ENCODE measurements at places on chromosomes 5 and 9.

DNA sequence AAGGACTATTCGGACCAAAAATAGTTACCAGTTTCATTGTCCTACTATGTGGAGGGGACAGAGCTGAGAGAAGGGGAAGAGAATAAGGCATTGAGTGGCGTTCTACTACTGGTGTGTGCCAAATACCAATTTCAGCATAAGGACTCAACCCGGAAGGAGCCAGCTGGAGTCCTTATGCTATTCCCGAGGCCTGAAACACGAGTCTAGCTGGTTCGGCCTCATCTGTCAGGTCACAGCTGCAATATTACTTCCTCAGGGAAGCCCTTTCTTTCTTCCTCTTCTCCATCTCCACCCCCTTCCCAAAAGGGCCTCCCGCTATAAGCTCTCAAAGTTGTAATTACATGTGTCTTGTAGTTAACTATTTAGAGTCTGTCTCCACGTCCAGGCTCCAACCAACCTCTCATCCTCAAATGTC is 20.5 kb upstream of the FER start:
- DNase-seq: no peak

DNA sequence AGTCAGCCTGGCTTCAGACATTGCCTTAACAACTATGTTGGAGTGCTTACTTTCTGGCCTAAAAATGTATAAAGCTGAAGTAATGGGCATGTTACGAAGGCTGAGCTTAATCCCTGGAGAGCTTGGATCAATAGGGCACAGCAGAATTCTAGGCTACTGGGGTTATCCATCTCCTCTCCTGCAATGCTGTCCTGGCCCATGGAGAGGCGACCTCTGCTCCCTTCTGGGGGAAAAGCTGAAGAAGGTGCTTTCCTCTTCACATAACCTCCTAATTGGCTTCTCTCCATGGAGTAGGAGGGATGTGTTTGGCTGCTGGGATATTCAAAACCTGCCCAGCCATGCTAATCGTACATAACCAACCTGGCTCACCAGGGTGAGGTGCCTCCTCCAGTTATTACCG is 403.5 kb downstream of the DMRT2 start:
- DNase-seq: no peak

DNA sequence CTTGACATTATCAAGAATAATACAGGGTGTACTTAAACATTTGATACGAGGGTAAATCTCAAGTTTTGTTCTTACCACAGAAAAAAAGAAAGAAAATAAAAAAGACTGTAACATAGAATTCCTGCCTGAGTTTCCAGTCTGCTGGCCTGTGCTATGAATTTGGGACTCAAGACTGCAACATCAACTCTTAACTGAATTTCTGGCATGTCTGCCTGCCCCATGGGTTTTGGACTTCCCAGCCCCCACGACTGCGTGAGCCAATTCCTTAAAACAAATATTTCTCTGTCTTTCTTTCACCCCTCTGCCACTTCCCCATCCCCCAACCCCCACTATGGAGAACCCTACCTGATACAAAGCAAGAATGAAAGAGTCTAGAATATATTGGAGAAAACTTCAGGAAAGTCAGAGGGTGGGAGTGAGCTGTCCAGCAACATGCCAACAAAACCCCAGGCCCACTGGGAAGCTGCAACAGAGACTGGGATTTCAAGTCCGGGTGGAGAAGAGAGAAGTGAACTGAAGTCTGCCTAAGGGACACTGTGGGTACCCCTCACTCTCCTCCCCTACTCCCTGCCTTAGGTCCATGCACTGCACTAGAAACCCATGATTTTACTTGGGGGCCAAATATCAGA is 43.0 kb downstream of the MARCHF3 start:
- DNase-seq: no peak

- DNase-seq: no peak
Measured at GRCh38 chr5:137361280-137361679, 137.8 kb downstream of the SPOCK1 start.

DNA sequence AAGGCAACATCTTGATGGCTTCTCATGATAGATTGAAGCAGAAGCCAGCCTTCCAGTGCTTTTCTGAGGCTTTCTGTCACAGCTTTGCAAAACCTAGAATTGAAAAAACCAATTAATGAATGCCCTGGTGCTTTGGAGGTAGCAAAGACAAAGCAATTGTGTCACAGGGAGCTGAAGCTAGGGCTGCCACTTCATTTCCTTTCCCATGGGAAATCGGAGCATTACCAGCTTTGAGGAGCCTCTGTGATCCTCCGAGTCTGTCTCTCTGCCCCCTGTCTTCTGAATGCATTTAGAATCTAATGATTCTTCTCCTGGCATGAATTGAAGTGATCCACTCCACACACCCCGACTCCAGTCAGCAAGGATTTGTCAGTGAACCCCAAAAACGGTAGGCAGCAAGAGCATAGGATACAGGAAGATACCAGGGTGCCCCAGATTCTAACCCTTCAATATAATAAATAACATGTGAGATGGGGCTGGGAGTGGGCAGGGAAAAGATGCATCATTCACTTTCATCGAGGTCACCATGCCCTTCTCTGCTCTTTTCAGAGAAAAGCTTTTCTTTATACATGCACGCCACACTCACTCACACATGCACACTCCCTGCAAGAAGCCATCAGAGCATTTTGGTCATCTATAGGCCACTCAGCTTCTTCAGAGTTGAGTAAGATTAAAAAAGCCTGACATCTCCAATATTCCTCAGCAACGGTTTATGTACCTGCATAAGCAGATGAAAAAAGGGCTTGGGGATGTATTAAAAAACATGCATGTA is 247.7 kb upstream of the ZNF462 start:
- no peak for DNase-seq

GRCh38 chr9:135224921-135225541 is 137.6 kb downstream of the OLFM1 start:
- DNase-seq: no peak

- DNase-seq: no peak
Measured at GRCh38 chr9:126507318-126508109, 106.2 kb upstream of the LMX1B start.

- DNase-seq: no peak
Measured at GRCh38 chr5:100890461-100891008, 12.5 kb downstream of the ST8SIA4 start.

- DNase-seq: no peak
Measured at GRCh38 chr5:42349163-42349562, 74.1 kb upstream of the GHR start.

- no peak for DNase-seq
Measured at GRCh38 chr5:59777028-59777427, 116.5 kb downstream of the PDE4D start.

DNA sequence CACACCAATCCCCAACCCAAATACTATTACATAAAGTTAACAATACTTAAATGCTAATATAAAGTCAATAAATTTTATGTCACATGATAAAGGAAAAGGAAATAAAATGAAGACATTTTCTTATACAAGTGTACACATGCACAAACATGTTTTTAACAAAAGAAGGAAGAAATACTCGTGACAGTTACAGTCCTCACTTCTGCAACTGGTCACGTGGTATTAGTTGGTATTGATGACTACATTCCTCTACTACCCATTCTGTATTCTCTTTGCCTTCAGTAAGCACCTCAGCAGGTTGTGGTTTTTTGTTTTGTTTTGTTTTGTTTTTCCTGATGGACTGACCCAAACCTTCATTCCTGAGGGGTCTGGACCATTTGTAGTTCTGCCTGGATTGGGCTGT is 176.9 kb upstream of the CCNH start:
- DNase-seq: no peak

DNA sequence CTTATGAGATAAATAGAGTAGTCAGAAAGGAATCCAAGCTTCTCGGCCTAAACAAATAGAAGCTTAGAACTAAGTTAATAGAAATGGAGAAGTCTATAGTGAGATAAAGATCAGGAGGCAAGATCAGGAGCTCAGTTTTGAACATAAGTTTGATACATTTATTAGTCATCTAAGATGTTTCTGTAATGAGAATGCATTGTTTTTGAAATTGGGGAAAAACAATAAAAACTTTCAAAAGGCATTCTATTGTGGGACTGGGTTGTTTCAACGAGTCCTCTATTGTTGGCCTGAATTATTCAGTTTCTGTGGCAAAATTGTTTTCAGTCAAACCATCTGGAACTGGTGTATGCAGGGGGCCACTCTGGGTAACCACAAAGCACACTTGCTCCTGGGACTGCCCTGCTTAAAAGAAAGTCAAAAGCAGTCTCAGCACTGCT is 181.0 kb upstream of the CLINT1 start:
- no peak for DNase-seq

Data from WERI-Rb-1 (cell line).